ENCODE measurements at places on chromosomes 6 and 20.

DNA sequence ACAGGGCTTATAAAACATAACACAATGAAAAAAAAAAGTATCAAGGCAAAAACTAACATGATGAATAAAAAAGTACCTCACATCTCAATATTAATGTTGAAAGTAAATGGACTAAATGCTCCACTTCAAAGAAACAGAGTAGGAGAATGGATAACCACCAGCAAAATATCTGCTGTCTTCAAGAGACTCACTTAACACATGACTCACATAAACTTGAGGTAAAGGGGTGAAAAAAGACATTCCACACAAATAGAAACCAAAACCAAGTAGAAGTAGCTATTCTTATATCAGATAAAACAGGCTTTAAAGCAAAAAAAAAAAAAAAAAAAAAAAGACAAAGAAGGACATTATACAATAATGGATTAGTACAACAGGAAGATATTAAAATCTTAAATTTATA lies 86.9 kb downstream of the TBC1D32 start:
- no peak for DNase-seq

DNA sequence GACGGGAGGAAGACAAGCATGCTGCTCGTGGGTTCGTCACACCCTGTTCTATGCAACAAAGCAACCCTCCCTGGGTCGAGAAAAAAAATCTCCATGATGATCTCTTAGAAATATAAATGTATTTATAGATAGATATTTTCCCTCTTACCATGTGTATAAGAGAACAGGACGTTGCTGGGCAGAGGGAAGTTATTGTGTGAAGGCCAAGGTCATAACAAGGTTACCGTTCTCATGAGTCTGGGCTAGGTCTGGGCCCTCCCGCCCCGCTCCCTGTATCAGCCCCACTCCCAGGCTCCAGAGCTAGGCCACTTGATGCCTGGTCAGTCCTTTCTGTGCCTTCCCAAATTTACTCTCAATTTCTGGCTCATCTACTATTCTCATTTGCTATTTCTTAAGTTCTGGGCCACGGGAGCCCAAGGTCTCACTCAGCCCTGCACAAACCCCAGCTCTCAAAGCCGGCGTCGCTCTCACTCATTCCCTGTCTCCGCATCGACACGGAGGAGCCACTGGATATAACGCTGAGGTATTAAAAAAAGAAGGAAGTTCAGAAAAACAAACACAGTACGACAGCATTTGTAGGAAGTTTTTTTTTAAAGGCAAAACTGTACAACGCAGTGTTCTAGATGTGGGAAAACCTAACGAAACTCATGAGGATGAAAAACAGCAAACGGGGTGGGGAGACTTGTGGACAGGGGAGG lies 96.8 kb downstream of the PSMG4 start:
- no peak for DNase-seq

- DNase-seq = peak; percentile 64
Observed at GRCh38 chr20:25057234-25058050, 497 bp downstream of the ACSS1 start.

- no peak for DNase-seq
Observed at GRCh38 chr6:151288712-151289398, 49.1 kb downstream of the AKAP12 start.

DNA sequence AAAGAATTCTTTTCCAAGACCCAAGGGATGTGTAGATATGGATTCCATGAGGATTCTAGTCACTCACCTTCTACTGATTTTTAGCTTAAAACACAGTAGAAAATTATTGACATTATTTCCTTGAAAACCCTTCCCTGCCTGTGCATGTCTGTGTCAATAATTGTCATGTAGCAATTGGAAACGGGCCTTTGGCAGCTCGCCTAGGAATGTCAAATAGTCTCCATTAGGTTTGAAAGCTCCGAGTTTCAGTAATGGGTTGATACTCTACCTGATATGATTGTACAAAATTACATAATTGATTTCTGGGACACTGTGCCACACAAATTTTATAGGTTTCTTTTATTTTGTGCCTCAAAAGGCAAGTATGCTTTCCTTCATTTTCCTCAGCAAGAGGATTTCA lies 515.2 kb upstream of the ARID1B start:
- no peak for DNase-seq

GRCh38 chr6:7086488-7086887 lies 21.3 kb upstream of the RREB1 start:
- no peak for DNase-seq

GRCh38 chr6:33276581-33276863 lies 401 bp upstream of the B3GALT4 start:
- no peak for DNase-seq

- DNase-seq = no peak
Observed at GRCh38 chr6:150316936-150317335, 51.9 kb upstream of the IYD start.

DNA sequence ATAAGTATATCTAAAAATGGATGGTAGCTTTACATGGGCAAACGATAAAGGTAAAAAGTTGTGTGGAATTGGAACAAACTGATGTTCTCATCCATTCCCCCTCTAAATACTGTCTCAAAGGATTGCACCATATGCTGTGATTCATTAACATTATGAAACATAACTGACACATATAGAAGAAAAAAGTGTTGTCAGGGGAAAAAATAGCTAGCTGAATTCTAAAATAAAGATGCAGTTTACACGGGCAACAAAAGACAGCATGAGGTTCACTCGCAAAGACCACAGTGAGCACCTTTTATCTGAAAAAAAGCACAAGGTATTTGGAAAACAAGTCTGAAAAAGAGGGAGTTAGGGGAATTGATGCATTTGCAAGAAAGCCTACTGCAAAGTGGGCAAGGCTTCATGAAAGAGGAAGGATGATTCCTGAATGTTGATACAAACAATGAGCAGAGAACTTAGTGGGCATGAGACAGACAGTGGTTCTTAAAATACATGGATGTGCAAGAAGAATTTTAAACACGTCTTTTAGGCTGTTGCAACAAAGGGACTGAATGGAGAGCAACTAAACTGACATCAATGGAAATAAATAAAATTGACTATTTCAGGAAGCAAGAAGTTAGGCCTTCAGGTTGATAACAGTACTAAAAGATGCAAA lies 280.9 kb downstream of the KIF16B start:
- no peak for DNase-seq

- DNase-seq = no peak
Observed at GRCh38 chr6:11538052-11538818, 686 bp downstream of the TMEM170B start.

DNA sequence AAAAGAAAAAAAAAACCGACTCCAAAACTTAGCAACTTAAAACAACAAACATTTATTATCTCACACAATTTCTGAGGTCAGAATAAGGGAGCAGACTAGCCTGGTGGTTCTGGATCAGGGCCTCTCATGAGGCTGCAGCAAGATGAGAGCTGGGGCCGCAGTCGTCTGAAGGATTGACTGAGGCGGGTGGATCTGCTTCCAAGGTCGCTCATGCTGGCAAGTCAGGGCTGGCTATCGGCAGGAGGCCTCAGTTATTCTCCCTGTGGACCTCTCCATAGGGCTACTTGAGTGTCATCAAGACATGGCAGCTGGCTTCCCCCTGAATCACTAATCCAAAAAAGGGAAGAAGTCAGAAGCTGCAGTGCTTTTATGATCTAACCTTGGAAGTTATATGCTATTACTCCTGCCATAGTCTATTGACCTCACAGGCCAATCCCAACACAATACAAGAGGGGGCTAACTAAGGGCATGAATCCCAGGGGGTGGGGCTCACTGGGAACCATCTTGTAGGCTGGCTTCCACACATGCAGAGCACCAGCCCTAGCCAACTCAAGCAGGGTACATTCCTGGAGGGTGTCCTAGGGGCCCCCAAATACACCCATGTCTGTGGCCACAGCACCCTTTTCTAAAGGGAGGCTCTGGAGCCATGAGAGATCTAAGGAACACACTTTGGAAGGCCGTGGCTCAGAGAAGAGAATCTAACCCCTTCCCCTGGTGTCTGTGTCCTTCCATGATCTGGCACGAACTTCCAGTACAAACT lies 11.3 kb downstream of the EBF4 start:
- DNase-seq = no peak

GRCh38 chr6:116298973-116299372 lies 19.2 kb upstream of the TSPYL1 start:
- no peak for DNase-seq

- no peak for DNase-seq
Observed at GRCh38 chr6:152372945-152373344, 264.2 kb downstream of the SYNE1 start.

GRCh38 chr20:9200620-9201019 lies 131.7 kb downstream of the PLCB4 start:
- no peak for DNase-seq

GRCh38 chr20:61859767-61860166 lies 205.9 kb downstream of the TAF4 start:
- no peak for DNase-seq

- DNase-seq = no peak
Observed at GRCh38 chr6:115551527-115551926, 509.2 kb downstream of the FRK start.
